ENCODE measurements at places on chromosomes 1 and 21.

- no peak for DNase-seq
Observed at GRCh38 chr1:21586222-21586621, 77.0 kb downstream of the ALPL start.

DNA sequence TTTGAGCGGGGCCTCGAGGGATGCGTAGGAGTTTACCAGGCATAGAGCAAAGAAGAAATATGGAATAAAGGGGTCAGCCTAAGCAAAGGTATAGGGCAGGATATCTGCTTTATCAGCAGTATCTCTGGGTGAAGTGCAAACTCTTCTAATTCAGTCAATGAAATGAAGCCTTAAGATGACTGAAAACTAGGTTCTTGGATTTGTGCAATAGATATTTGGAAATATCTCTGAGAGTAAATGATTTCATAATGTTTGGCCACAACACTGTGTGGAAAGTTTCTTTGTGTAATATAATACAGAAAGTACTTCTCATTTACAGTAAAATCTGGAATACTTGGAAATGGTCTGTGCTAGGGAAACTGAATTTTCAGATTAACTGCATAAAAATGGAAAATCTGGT, 26.1 kb downstream of the KCNJ15 start:
- no peak for DNase-seq

DNA sequence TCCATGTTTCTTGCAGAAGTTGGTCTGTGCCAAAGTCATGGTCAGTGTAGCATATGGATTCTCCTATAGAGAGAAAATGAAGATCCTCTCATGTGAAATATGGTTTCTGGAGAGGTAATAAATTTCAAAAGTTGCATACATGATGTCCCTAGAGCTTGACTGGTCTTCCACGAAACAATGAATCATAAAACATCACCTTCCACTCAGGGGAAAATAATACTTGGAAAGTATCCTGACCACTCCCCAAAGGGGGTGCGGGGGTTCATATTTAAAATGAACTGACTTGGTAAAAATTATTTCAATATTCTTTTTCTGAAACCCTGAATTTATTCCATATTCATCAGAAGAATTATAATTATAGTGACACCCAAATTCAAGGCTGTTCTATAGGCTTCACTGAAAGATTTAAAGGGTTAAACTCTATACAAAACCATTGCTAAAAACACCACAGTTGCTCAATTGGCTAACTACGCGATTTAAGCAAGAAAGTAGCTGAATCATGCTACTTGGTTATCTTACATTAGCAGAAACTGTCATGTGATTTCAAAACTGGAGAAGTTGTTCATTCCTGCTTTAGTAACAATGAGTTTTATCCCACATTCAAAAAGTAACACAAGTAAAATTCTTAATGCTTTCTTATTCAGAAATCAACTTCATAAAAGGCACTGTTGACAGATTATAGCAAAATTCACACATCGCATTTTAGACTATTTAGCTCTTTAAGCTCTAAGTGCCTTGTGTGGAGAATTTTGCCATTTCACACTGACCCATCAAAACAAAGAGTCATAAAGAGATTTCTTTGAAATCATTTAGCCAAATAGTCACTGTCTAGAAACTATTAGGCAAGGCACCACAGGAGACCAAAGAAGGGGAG, 5.3 kb downstream of the CREG1 start:
- DNase-seq = no peak

GRCh38 chr1:224450561-224451350, 16.2 kb upstream of the WDR26 start:
- no peak for DNase-seq

DNA sequence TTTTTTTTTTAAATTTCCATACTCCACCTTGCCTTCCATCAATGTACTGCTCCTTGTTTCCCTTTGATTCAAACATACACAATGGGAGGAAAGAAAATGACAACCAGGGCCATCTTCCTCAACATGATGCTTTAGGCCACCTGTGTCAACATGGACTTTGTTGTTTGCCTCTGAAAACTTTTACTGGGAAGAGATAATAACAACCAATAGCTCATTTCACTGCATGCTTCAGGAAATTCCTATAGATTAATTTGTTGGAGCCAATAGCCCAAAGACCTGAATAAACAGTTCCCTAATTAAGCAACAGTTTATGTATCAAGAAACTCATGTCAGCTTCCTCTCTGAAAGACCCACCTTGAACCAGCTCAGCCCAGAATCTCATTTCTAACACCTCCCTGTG, 3.2 kb downstream of the KRTAP15-1 start:
- no peak for DNase-seq

GRCh38 chr1:17711941-17712340, 43.2 kb upstream of the ACTL8 start:
- no peak for DNase-seq

DNA sequence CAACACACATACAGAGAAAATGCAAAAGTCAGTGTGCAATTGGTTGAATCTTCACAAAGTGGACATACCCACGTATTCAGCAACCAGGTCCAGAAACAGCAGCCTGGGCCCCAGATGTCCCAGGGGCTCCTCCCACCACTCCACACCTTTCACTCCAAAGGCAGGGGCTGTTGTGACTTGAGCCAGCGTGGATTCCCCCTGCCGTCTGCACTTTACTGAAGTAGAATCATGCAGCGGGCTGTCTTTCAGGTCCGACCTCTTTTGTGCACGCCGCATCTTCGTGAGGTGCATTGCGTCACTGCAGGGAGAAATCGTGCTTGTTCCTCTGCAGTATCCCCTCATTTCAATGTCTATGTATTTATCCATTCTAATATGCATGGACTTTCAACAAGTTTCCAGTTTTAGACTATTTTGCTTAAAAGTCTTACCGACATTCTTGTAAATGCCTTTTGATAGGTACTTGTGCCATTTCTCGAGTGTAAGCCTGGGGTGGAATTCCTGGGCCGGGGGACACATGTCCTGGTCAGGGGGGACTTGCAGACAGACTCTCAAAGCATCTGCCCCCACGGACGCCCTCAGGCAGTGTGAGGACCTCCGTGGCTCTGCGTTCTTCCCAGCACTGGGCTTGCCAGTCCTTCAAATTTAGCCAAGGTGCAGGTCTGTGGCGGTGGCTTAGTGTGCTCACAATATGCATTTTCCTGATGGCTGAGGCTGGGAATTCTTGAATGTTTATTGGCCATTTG, 29.3 kb upstream of the ACTRT2 start:
- DNase-seq = no peak

- no peak for DNase-seq
Observed at GRCh38 chr1:180912801-180913565, at the start of gene KIAA1614. KIAA1614 (plus strand) TSS chr1:180912897; CDS start chr1:180913244, 347 bp downstream.

GRCh38 chr21:45128613-45129188, 54.3 kb downstream of the ADARB1 start:
- DNase-seq = no peak

DNA sequence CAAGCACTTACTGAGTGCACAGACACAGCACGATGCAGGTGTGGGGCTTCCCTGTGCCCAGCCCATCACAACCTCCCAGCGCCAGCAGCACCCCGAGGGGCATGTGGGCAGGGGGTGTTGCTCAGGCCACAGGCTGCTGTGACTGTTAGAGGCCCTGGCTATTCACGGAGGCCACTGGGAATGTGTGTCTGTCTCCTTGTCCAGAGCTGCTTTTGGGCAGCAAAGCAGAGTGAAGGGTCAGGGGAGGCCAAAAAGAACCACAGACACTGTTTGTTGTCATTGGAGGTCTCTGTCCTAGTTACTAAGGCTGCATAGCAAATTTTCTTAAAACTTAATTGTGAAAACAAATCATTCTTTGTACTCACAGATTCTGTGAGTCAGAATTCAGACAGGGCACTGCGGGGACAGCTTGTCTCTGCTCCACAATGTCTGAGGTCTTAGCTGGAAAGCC, 49.6 kb downstream of the TNFRSF8 start:
- DNase-seq = no peak

- no peak for DNase-seq
Observed at GRCh38 chr1:241323514-241324195, 33.4 kb downstream of the RGS7 start.

Measured in amygdala (tissue), 56 donors.